ENCODE measurements at places on chromosomes 5 and 9. TPM values are rescaled to one million over a fixed set of nuclear protein-coding genes. Genes with fewer than 3 reads are reported as not detected.

The CYLC2 gene
- total RNA-seq: not detected

The C1QTNF2 gene
- total RNA-seq: 0.20 TPM

The CBY3 gene
- not detected for total RNA-seq

The PCDHA8 gene
- total RNA-seq: not detected

The PPP3R2 gene
- not detected for total RNA-seq

All from PC-9 (cell line).